Inflammatory macrophage treated with lipopolysaccharide for 1 hour (primary cell): ENCODE measurements at places on chromosomes 3 and 15.

GRCh38 chr3:175608911-175609310 lies 749.8 kb downstream of the NAALADL2 start:
- no peak for DNase-seq

GRCh38 chr3:151130428-151130827 lies 45.0 kb downstream of the MED12L start:
- no peak for DNase-seq

DNA sequence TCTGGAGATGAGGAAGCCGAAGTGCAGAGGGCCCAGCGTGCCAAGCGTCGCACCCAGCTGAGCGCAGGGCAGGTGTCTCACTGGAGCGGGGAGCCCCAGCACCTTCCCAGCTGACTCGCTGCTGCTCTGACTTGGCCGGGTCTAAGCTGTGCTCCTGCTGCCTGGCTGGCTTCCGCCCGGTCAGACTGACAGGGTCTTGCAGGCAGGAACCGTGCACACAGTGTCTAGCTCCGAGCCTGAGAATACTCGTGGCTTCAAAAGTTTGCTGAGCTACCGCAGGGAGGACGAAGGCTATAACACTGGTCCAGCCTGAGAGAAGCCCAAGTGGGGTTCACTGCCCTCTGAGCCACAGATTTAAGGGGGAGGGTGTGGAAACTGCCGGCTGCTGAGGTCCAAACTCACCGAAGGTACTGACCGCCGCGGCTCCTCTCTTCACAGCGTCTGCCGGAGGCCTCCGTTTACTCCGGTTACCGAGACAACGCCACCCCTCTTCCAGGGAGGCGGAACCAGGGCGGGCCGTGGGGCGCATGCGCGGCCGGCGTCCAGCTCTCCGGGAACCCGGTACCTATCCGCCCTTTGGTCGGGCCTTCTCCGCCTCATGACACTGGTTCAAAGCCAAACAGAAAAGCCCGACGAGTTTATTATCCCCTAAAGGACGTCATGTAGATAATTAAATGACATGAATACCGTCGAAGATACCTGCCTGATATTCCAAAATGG lies at the start of gene CFAP44:
Gene CFAP44, minus strand, starts transcription at position 443 of the 720 bp plus-strand sequence. CDS start 7,829 bp downstream, outside the sequence.
- DNase-seq = peak; percentile 29

DNA sequence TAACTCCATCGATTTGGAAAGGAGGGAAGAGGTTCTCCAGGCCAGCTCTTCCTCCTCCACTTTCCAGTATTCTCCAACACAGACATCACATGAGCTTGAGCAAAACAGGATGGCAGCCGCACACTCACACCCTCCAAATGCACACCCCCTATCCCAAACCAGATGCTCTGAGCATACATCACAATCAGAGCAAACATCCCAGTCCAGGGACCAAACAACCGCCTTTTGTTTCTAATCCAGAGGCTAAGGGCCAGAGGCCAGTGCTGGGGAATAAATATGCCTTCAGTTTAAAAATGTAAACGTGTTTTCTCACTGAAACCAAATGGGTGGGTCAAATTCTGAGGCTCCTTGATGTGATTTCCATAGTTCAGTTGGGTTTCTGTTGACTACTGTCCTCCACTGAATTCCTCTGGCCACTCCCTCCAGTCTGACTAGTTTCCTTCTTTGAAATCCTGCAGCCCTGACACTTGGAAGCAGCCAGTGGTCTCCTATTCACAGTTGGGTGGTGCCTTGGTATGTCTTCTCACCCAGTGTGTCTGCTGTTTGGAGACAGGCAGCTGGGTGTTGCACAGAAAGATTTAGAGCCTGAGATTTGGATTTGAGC lies 19.2 kb upstream of the MFGE8 start:
- no peak for DNase-seq

- DNase-seq = no peak
Observed at GRCh38 chr3:181298421-181298820, 308.9 kb upstream of the DNAJC19 start.

GRCh38 chr3:73255609-73256029 lies 194.2 kb downstream of the EBLN2 start:
- no peak for DNase-seq

DNA sequence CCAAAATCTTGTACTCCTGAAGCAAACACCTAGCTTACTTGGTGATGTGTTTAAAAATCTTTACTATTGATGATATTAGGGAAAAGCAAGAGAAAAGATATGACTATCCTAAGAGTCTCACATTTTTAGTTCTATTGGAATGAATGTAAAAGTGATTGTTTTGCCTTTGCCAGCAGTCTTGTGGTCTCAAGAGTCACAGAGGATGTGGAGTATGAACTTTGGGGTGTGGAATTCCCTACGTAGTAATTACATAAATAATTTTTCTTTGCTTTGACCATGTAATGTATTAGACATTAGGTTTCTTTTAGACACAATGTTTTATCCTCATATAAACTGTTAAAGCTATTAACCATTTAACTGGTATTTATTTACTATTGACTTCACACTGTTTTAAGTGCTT lies 387.6 kb downstream of the NAALADL2 start:
- DNase-seq = no peak

DNA sequence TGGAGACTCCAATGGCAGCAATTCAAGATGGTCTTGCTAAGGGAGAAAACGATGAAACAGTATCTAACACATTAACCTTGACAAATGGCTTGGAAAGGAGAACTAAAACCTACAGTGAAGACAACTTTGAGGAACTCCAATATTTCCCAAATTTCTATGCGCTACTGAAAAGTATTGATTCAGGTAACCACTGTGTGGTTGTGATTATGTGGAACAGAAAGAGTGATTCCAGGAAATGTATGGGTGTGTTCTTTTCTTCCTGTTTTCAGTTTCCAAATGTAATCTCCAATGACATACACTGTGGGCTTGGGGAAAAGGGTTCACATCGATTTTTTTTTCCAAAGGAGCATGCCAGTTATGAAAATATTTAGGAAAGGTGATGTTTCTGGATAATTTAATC lies 10.9 kb downstream of the SCG3 start:
- peak; percentile 95 for DNase-seq

GRCh38 chr15:64560998-64561397 lies 100.6 kb downstream of the ZNF609 start:
- no peak for DNase-seq

DNA sequence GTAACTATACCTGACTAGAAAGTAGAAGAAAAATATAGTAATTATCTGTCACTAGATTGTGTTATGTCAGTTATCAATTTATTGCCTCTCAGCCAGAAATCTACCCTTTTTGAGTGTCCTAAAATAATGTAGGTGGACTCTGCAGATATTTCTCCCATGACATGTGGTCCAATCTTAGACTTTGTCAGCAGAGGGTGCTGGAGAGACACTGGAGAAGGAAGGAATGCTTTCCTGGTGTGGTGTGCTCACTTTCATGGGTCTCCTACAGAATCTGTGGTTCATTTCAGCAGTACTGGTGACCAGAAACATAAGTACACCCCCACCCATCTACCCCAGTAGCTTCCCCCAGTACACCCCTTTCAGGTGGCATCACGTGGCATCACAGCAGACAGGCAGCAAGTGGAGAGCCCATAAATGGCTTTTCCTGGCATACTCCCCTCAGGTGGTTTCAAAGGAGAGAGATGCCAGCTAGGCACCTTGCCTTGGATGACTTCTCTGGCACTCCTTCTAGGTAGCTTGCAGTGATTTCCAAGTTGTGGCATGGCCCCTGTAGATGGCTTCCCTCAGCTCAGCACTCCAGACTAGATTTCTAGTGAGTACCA lies 114.7 kb downstream of the GADL1 start:
- no peak for DNase-seq

- peak; percentile 69 for DNase-seq
Observed at GRCh38 chr15:50353975-50354837, 792 bp downstream of the GABPB1 start.

DNA sequence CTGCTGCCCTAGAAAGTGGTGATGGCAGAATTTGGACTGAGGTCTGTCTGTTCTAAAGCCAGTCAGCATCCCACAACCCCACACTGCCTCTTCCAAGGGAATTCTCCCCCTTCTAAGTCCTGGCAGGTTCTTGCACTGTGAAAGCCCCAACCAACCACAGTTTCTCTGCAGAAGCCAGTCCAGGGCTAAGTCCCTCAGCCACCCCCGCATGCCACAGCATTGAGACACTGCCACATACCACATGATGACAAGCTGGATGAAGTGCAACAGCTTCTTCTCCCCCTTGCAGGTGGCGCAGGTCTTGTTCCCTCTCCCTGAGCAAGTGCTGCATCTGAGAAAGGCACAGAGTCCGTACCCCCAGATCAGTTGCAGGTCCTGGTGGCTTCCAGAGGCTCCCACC lies 18.6 kb downstream of the SSUH2 start:
- DNase-seq = no peak

GRCh38 chr15:87038404-87038803 lies 958.7 kb downstream of the AGBL1 start:
- DNase-seq = no peak

GRCh38 chr3:50673931-50674330 lies 796 bp upstream of the DOCK3 start:
- DNase-seq = peak; percentile 73

DNA sequence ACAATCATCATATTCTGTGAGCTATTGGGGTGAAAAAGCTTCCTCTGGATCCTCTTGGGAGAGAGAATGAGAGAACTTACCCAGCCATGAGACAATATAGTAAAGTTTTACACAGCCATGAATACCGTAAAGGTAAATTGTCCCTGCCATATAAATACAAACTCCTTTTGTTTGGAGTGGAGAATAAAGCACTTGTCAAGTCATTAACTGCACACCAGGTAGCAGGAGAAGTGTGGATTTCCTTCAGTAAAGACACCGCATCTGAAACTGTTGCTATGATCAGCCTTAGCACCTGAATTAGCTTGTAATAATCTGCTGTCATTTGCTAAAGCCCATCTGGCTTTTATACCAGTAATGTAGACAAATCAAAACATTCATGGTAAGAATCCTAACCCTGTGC lies 336.6 kb upstream of the SLCO3A1 start:
- DNase-seq = no peak

- DNase-seq = no peak
Observed at GRCh38 chr3:10645800-10646199, 140.4 kb upstream of the ATP2B2 start.

DNA sequence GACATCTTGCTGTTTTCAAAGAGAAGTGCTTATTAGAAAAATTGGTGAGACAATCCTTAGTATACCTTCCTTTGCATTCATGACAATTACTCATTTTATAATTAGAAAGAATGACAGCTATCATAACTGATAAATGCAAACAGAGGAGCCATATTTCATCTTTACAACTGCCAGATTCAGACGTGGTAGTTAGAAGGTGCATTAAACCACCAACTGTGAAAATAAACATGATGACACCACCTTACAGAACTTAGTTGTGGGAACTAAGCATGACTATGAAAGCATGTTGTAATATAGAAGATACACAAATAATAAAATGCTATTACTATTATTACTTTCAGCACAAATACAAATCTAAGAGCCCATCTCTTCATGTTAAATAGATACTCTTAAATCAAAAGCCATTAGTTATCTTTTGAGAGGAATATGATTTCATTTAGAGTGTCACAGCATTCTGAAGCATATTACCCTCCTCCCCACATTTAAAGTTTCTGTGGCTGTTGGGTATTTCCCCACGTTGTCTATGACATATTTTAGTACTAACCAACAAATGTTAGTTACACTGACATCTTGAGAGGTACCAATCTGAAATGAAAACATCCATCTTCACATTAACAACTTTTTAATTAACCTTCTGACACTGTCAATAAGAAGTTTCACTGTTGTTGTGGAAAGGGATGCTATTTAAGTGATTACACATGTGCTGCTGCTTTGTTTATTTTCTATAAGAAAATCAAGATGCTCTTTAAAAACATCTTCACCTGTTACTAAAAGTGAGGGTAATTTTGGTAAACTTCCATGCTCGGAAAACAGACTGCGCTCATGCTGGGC lies 163.8 kb downstream of the LSAMP start:
- no peak for DNase-seq

- no peak for DNase-seq
Observed at GRCh38 chr3:128430731-128431130, 36.0 kb downstream of the DNAJB8 start.

DNA sequence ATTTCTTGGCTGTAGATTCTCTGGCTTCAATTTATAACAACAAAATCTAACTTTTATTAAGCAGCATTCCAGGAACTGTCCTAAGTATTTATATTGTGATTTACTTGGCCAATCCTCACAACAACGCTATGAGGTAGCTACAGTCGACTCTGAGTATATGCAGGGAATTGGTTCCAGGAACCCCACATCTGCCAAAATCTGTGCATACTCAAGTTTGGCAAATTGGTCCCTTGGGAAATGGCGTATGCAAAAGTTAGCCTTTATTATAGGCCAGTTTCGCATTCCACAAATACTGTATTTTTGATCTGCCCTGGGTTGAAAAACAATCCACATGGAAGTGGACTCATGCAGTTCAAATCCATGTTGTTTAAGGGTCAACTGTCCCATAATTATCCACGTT lies 53.9 kb downstream of the RAP2B start:
- no peak for DNase-seq

- DNase-seq = no peak
Observed at GRCh38 chr15:29822684-29823459, 604 bp upstream of the TJP1 start.

GRCh38 chr3:154758109-154758868 lies 321.8 kb upstream of the MME start:
- DNase-seq = peak; percentile 79

DNA sequence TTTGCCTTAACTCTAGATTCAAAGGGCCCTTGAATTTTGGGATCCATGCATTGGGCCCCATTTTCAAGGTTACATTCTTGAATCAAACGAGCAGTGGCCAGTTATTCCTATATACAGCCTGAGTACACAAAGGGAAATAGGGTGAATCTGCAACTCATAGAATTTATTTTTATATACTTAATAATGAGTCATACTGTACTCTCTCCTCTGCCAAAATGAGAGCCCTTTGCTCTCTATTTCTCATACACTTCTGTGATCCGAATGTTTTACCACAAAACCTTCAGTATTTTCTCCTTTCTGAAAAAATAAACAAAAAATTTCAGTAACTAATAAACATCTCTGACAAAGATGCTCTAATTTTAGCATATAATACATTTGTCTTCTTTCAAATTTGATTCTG lies 116.7 kb downstream of the SERPINI1 start:
- DNase-seq = no peak

DNA sequence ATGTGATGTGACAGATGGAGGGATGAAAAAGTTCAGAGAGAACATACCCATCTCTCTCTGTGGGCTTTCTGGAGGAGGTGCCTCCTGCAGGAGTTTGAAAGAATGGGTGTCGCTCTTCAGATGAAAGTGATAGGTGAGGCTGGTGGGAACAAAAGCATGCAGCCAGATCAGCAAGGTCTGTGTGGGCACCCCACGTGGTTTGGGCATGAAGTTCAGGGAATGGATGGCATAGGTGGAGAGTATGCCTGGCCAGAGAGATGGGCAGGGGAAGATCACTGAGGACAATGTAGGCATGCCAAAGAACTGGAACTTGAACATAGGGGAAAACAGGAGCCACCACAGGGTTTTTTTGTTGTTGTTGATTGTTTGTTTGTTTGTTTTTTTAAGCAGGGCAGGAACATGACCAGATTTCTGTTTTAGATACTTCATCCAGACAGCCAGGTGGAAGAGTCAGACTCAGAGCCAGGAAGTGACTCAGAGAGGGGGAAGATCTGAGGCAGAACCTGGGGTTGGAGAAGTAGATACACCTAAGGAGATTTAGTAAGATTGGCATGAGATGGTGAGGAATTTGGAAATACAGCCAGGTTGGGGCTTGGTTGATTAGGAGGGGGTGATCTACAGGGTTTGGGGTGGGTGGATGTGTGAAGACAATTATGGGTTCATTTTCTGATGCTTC lies 64.8 kb upstream of the CLSTN2 start:
- DNase-seq = no peak
